ENCODE measurements at places on chromosomes 7 and 10.

DNA sequence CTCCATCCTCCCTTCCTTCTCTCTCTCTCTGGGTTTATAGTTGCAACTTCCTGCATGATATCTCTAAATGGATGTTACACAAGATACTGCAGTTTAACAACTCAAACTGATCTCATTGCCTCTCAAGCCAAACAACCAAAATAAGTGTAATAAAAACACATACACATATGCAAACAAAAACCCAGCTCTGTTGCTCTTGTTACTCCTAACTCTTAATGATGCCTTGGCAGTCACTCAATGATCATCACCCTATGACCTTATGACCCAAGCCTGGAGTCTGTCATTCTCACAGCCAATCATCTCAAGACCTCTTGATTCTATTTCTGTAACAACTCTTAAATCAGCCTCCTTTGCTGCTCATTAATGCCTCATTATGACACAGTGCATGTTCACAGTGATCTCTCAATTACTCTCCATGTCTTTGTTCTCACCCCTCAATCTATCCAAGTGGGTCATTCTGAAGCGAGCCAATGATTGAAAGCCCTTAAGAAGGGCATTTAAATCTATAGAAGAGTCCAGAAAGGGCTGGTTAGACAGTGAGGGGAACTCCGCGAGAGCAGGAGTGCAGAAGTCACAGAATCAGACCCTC is 210.9 kb downstream of the INHBA start:
- no peak for DNase-seq

DNA sequence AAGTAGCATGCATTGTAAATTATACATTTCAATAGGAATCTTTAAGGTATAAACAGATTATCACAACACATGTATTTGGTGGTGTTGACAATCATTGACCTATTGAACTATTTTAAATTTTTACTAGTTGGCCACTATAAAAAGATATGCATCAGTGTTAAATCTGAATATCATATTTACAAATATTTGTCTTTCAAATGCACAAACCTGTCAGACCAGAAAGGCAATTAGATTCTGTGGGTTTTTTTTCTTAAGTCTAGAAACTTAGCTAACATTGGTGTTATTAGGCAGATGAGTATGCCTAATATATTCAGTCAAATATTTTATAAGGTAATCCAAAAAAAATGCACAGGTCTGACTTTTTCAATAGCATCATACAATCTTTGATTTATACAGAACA is 241.4 kb upstream of the DGKB start:
- DNase-seq, result no peak

DNA sequence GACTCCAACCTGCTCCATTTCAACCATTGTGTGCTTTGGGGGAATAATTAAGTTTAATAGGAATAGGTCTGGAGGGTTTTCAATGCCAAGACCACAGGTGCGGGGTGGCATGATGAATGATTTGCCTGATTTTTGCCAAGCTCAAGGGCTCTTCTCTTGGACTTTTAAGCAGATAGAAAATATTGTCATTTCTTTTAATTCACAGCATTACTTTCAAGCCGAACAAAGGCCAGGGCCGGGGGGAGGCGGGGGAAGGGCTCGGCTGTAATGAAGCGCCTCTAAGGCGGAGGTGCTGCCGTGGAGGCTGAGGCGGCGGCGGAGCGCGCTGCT is 6.5 kb downstream of the PTF1A start:
- DNase-seq, result no peak

DNA sequence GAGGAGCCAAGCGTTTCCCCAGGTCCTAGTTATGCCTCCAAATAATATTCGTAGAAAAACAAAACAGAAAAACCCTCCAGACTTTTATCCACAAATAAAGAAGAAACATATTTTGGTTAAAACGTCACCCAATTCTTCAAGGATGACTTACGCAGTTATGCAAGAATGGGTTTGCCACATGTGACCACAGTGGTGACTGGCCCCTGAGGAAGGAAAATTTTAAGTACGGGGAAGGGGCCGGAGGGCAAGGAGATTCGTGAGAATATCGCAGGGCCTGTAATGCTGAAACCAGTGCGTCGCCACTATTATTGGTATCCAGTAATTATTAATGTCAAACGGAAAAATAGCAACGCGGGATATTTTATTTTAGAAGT is 537 bp upstream of the MRPS24 start:
- no peak for DNase-seq

DNA sequence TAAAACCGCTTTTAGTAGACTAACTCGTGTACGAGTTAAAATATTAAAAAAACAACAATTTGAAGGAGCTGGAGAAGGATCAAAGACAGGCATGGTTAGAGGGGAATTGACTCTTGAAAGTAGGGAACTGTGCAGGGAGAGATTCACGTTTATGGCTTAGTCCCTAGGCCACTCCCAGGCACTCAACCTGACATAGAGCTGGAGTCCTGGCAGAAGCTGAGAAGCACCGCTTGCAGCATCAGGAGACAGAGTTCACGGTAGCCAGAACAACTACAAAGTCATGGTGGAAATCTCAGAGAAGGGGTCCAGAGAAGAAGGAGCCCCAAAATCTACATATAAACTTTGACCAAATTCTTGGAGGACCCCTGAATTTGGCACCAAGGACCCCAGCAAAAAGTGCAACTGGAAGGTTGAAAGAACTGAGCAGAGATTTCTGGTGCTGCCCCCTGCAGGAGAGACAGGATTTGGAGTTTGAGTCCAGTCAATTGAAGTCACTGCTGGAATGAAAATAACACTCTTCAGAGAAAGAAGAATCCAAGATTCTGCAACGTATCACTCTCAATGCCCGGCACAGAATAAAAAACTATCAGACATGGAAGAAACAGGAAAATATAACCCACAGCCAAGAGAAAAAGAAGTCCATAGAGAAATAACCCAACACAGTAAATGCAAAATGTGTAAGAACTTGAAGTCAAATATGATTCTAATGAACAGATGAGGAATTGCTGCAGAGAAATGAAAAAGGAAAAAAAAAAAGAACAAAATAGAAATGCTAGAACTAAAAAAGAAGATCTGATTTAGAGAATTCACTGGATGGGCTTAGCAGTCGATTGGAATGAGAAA is 493.3 kb upstream of the PODXL start:
- DNase-seq, result no peak

GRCh38 chr10:131872827-131873375 is 27.9 kb upstream of the PPP2R2D start:
- no peak for DNase-seq

GRCh38 chr7:74126220-74126880 is 42.7 kb downstream of the LIMK1 start:
- no peak for DNase-seq

- DNase-seq, result no peak
Observed at GRCh38 chr10:33395201-33395600, 60.7 kb upstream of the NRP1 start.

- DNase-seq, result no peak
Observed at GRCh38 chr7:76108540-76109233, 60.8 kb downstream of the MDH2 start.

DNA sequence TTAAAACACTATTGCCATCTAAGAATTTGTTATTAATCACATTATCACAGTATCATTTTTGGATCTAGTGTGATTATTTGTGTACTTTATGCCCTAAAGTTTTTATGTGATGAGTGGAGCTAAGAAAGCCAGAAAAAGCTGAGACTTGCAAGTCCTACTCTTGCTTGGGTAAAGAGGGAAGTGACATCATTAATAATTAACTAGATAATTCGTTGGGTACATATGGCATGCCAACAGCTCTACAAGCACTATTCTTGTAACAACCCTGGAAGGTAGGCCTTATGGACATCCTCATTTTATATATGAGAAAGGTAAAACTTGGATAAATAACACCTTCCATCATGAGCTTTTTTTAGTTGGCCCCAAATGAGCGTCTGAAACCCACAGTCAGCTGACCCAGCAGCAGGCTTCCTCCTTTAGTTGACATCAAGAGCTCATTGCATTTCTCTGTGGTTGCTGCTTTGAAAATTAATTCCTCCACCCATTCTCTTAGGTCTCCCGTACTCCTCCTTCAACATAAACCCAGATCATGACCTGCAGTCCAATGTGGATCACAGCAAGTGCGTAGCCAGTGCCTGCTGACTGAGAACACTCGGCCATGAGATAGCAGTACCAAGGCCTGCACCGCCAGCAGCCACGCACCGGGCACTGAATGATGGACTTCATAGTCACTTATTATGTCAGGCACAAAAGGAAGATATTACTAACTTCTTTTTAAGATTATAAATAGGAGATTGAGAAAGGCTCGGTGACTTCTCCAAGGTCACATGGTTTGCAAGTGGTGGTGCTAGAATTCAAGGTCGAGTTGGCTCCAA is 292.0 kb upstream of the AOAH start:
- DNase-seq, result no peak

DNA sequence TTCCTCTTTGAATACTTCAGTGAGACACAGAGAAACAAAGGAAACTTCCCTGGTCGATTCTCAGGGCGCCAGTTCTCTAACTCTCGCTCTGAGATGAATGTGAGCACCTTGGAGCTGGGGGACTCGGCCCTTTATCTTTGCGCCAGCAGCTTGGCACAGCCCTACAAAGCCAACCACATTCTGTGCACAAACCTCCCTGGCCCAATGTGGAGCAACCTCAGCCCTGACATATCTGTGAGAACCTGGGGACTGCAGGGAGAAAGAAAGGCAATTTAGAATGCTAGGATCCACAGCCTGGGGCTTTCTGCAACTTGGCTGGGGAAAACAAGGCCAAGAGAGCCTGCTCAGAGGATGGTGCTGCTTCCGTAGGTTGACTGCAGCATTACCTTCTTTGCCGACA is 63.5 kb upstream of the PRSS58 start:
- no peak for DNase-seq

DNA sequence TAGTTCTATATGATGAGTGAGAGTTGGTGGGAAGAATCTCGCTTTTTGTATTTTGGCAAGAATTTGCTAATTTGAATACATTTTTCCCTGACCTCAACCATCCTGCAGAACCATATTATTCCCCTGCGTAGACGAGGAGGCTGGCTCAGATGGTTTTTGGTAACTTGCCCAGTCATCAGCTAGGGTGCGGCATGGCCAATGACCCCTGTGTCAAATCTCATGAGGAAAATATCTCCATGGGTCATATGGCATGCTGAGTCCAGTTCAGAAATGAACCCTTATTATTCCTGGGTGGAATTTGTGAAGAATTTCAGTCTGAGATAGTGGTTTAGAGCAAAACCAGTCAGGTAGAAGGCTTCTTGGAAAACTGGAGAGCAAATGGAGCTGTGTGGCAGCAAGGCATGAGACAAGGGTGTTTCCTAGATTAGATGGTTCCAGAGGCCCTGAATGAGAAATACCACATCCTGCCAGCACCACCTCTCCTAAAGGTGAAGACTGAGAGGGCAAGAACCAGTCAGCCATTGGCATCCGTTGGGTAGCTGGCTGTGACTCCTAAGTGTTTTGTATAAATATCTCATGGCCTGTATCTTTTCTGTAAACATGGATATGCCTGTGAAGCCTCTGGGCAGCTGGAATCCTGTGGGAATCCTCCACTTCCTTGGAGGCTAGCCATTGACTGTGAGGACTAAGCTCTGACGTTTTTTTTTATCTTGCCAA is 5.8 kb upstream of the UPP1 start:
- DNase-seq, result no peak

DNA sequence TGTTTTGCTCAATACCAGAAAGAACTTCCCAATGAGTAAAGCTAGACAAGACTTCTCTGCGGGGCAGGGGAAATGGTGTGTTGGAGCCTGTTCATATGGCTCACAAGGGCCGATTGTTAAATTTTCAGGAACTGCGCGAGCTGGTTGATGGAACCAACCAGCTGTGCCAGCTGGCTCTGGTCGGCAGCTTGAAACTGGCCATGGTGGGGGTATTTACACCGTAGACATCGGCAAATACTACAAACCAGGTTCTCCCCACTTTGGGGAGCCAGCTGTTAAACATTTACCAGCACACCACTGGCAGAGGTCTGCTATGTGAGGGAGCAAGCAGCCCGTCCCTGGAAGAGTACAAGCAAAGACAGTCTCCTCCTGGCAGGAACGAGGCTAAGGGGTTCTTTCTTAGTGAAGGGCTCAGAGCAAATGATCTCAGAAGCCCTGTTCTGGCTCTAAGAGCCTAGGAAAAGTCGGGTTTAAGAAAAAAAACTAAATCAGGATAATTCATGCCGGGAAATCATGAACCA is 8.8 kb upstream of the ZMIZ1 start:
- DNase-seq, result no peak

GRCh38 chr10:103231047-103231551 is 14.6 kb upstream of the RPEL1 start:
- DNase-seq, result no peak

GRCh38 chr7:95553939-95554338 is 42.4 kb downstream of the PDK4 start:
- DNase-seq, result no peak

GRCh38 chr7:1663223-1663622 is 6.9 kb upstream of the ELFN1 start:
- no peak for DNase-seq

GRCh38 chr10:118161461-118162246 is 114.9 kb upstream of the RAB11FIP2 start:
- no peak for DNase-seq

DNA sequence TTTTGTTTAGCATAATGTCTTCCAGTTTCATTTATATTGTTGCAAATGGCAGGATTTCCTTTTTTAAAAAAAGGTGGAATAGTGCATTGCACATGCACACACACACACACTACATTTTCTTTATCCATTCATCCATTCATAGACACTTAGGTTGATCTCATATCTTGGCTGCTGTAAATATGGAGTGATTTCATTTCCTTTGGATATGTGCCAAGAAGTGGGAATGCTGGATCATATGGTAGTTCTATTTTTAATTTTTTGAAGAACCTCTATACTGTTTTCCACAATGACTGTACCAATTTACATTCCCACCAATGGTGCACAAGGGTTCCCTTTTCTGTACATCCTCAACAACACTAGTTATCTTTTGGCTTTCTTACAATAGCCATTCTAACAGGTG is 68.9 kb downstream of the EBLN1 start:
- peak; percentile 20 for DNase-seq

DNA sequence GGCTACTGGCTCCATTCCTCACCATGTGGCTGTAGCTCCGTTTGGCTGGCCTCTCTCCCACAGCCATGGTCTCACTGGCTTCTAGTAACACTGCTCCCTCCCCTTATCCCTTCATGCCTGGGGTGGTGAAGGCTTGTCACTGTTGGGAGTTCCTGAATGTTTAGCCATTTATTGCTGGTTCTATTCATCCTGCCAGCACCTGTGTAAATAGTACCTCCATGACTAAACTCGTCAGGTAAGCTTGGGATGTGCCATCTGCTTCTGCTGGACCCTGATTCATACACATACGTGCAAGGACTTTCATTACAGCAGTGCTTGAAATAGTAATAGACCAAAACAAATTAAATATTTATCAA is 61.6 kb downstream of the CCDC71L start:
- no peak for DNase-seq

DNA sequence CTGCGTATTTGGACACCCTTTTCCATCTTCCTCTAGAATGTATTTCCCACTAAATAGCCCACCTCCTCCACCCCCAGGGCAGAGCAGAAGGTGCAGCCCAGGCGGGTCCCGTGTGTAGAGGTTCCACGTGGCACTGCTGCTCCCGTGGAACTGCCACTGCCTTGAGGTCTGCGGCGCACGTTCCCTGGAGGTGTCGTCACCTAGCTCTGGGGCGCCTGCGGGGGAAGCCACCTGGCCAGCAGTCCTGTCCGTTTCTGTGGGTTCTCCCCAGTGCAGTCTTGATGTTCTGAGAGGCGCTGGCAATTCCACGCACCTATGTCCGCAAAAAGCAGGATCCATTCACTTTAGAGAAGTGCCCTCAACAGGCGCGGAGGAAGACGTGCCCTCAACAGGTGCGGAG is 21.9 kb downstream of the BNIP3 start:
- DNase-seq, result no peak

Data from NCI-H2171 (cell line).